ENCODE measurements at places on chromosomes 1 and 21.

DNA sequence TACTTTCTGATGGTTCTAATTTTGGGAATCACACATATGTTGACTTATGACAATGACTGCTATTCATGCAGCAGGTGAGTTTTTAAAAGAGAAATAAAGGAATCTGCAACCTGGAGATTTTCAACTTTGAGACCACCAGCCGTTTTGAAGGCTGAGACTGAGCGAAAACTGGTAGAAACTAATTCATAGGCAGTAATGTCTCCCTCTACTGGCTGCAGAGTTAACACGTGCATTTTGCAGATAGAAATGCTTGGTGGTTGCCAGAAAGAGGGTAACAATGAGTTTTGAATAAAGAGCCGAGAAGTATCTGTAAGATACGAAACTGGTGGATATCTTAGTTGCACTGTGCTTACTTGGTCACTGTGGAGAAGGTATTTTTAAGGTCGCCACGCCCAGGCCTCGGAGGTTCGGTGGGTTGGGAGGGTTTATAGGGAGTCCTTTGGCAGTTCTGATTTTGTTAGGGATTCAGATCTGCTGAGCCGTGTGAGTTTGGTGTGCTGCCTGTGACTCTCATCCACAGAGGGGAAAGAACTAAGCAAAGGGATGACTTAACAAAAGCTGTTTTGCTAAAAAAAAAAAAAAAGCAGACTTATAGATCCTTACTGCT is 83.0 kb downstream of the RYR2 start:
- DNase-seq, result no peak

DNA sequence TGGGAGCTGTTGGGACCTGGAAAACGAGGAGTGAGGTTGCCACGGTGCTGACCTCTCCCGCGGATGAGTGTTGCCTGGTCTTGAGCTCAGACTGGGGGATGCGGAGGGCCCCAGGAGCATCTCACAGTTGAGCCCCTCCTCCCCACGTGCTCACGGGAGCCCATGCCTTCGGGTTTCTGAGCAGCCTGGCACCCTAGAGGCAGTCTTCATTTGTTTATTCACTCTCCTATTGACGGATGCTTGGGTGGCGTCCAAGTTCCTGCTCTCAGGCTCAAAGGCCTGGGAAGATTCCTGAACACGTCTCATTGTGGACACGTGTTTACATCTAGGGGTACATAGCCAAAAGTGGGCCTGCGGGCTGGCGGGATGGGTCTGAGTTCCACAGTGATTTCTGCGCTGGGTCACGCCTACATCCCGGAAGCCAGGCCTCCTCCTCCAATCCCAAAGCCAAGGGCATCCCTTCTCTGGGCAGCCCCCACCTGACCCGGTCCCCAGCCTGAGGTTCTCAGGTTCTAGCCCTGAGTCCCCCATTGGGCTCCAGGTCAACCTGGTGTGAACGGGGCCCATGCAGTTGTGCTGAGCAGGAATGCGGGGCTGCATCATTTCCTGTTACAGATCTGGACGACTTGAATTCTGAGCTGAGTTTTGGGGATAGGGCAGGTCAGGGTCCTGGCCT is 14.7 kb downstream of the WNT3A start:
- DNase-seq, result no peak

DNA sequence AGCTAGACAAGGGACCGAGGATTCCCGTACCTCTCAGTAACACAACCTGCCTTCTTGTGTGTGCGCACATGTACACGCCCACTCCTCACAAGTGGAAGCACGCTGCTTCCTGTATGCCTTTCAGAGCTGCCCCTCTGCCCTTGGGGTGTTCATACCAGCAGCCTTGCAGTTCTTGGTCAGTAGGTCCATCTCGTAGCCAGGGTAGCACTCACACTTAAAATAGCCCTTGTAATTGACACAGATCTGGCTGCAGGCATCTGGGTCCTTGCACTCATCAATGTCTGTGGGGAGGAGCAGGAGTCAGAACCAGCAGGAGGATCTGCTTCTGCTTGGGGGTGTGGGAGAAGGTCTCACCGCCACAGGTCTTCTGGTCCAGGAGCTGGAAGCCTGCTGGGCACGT is 32.6 kb upstream of the MAGOH start:
- no peak for DNase-seq

DNA sequence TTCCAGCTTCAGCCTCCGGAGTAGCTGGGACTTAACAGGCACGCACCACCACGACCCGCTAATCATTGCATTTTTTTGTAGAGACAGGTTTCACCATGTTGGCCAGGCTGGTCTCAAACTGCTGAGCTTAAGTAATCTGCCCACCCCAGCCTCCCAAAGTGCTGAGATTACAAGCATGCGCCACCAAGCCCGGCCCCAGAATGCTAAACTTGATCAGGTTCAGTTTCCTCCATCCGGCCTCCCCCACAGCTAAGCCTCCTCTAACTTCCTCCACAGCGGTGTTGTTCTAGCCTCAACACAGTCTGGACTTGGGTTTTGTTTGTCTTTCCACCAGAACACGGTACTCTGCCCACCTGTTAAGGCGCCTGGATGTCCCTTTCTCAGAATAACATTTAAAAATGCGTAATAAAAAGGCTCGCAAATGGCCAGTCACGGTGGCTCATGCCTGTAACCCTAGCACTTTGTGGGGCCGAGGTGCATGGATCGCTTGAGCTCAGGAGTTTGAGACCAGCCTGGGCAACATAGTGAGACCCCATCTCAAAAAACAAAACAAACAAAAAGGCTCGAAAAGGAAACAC is 2.4 kb downstream of the PARP1 start:
- no peak for DNase-seq

- no peak for DNase-seq
Measured at GRCh38 chr1:233679030-233679429, 65.1 kb downstream of the KCNK1 start.

DNA sequence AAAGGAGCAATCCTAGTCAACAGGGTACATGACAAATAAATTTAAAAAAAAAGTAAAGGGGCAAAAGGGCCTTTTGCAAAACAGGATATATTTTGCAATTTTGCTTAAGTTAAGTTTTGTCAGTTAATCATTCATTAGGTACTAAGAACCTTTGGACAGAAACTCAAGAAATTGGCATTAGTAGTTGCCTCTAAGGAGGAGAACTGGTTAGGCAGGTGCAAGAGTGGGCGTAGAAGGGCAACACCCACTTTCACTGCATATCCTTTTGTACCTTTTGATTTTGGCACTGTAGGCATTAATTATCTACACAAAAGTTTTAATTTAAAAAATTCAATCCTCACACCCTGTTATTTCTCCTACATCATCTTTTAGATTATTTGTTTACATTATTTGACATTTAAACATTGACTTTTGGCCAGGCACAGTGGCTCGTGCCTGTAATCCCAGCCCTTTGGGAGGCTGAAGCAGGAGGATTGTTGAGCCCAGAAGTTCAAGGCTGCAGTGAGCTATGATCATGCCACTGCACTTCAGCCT is 4.3 kb downstream of the DDAH1 start:
- DNase-seq, result no peak

DNA sequence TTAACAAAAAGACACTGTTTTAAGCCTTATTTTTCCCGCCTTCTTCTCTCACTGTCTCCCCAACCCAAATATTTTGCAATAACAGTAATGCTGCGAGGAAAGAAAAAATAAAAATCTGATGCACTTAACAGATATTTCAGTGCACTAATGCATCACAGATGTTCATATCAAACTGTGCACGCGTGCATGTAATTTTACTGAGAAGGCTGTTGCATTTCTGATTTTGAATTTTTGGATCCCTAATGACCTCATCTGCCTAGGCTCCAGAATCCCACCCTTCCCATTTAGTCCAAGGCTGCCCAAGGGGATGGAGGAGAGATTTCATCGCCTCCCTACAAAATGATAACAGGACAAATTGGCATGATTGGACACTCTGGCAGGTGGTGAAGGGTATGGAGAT is 5.5 kb downstream of the TRABD2B start:
- no peak for DNase-seq

- no peak for DNase-seq
Measured at GRCh38 chr1:112636056-112636455, 16.4 kb downstream of the CAPZA1 start.

GRCh38 chr1:160704250-160704649 is 7.4 kb downstream of the CD48 start:
- no peak for DNase-seq

DNA sequence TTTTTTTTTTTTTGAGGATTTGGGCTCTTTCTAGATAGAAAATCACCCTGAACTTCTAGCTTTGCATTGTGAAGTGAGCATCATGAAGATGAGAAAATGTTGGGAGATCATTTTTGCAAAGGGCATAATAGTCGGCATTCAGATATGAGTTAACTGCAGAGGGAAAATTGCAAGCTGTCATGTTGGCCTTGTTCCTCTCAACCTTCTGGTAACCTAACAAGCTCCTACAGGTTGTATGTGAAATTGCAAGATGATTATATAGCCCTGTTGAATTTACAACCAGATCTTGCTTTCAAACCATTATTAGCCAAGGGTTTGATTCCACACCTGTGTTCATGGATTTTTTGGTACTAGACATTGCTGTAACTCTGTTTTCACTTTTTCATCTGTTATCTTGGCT is 2.2 kb downstream of the ELOA start:
- no peak for DNase-seq

DNA sequence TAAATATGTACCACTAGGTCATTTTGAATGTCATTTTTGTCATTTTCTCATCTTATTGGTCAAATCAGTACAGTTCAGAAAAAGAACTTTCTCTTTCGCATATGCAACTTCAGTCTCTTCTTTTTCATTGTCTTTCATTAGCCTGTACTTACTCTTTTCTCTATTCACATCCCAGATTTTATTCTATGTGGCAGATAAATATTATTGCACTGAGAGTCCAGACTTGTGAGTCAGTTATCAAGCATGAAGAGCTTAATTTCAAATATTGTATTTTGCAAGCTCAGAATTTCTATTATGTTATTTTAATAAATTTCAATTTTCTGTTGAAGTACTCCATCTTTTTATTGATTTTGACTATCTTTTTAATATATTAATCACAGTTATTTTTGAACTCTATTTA is 105.2 kb upstream of the PALMD start:
- no peak for DNase-seq

GRCh38 chr1:172959571-172959970 is 91.2 kb downstream of the TNFSF18 start:
- DNase-seq, result no peak

DNA sequence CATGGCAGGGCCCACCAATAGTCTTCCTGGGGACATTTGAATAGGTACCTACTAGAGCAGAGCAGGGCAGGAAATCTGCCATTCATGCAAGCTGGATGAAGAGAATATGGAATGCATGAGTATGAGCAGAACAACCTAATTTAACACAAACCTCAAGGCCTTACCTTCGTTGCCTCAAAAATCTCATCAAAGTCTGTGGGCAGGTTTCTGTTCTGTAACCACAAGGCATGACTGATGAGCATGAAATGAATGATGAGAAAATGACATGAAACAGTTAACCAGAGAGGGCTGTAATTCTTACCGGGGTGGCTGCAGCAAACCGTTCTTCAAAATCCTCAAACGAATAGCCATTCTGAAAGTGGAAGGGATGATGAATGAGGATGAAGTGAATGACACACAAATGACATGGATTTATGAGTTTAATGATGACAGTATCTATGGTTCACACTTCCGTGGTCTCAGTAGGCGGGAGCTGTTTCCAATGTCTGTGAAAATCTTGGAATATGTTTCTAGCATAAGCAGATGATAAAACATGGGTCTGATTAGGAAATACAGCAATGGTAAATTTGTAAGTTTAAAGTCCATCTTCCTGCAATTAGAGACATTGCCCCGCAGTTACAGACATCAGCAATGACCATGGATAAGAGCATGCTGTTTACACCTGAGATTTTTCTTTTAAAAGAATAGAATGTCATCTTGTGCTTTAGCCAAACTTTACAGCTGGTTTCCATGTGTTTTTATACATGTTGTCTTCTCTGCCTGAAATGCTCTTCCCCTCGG is 67.6 kb upstream of the C8B start:
- DNase-seq, result no peak

DNA sequence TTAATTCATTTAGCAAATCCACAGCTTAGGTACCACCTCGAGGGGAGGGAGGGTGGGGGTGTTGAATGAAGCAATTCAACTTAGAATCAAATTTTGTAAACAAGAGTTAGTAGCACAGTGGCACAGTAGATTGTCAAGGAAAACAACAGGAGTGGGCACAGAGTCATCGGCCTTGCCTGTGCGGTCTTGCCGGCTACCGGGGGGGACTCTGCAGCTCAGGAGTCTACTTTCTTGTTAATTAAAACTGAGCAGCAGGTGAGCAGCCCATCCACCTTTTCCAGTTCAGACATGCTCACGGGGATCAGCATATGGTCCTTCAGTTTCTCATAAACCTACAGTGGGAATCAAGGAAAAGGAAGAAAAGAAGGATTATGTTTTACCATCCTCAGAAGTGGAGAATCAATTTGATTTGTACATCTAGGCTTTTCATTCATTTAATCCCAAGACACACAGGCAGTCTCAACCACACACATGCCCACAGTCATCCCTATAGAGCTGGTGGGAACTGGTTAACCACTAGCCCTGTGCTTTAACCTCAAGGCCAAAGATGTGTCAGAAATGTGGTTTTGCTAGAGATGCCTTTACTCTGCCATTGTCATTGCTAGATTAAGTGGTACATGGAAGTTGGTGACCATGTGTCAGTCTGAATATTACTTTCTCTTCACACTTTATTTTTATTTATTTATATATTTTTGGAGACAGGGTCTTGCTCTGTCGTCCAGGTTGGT is 45.0 kb upstream of the BCL10 start:
- no peak for DNase-seq

DNA sequence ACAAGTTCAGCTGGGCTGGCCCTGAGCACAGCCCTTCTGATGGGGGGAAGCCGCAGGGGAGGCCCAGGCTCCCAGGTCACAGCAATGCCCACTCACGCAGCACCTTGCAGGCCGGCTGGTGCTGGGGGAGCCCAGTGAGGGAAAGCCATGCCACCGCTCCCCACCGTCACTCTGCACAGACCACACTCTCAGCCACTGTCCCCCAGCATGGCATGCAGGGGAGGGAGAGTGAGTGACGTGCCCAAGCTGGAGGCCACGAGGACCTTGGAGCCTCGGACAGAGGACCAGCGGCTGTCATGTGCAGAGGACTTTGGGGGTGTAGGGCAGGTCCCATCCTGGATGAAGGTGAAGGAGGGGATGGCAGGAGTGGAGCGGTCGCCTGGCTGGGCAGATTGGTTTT is 25.1 kb downstream of the SLC45A1 start:
- DNase-seq, result no peak

DNA sequence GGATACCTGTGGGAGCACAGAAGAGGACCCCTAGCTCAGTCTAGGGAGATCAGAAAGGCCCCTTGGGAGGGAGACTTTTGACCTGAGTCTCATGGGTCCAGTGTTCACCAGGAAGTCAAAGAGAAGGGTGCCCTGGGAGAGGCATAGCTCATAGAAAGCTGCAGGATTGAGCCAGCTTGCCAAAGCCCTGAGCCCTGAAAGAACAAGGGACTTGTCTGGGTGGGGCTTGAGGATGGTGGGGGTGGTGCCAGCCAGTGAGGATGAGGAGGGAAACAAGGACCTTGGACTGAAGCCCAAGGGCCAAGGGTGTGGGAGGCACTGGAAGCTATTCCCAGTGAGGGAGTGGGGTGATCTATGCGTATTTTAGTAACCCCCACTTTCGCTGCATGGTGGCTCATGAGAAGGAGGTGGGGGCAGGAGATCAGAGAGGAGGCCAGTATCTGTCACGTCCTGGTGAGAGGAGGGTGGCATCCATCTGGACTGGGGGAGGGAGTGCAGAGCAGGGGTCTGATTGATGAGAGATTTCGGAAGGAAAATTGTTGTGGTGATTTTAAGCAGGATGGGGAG is 28.4 kb downstream of the DMBX1 start:
- no peak for DNase-seq

- DNase-seq, result no peak
Measured at GRCh38 chr1:212669102-212669501, 30.5 kb downstream of the BATF3 start.

- DNase-seq, result no peak
Measured at GRCh38 chr1:245051349-245052221, 103.2 kb upstream of the KIF26B start.

GRCh38 chr1:65894738-65895605 is 102.3 kb downstream of the PDE4B start:
- DNase-seq, result no peak

All from GM12864 (cell line).